Germinal center (tissue), 1 donor: ENCODE measurements at places on chromosomes 7 and 10.
A peak's percentile ranks its signal among the peaks of the same experiment; 100 is the strongest.

GRCh38 chr7:1679966-1680730 lies 10.1 kb downstream of the ELFN1 start:
- DNase-seq = no peak

GRCh38 chr10:91996266-91996665 lies 72.7 kb downstream of the BTAF1 start:
- DNase-seq = no peak

GRCh38 chr10:598415-599170 lies 90.9 kb downstream of the DIP2C start:
- no peak for DNase-seq

DNA sequence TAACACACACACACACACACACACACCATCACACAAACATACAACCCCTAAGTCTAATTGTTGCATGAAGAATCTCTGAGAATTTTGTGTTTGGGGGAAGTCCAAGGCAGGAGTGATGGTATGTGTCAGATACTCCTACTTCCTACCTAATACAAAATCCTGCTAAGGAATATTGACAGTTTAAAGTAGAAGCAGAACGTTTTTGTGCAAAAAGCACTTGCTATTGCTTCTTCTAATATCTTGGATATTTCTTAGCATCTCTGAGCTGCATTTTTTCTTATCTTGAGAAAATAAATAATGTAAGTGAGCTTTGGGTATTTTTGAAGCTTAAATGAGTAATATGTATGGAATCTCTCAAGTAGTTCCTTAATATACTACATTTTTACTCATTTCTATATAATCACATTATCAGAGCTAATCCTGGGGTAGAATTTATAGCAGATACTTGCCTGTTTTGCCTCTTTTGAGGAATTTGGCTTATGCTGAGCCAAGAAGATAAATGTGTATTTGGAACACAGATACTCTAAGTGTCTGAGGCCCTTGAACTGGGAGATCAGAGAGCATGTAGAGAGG lies 212.3 kb downstream of the DKK1 start:
- DNase-seq = no peak

GRCh38 chr7:22726345-22726906 lies 574 bp upstream of the IL6 start:
- DNase-seq = peak; percentile 79

DNA sequence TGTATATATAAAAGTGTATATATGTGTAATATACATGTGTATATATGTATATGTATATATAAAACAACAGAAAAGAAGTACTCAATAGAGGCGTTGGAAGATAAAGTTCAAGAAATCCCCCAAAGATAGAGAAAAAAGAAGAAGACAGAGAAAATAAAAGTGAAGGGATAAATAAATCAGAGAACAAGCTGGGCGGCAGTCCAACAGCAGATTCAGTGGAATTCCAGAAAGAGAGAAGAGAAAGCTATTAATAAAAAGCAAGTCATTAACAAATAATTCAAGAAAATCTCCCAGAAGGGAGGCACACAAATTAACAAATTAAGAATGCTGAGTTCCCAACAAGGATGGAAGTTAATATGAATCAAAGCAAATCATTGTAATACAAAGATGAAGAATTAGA lies 59.3 kb upstream of the RNF148 start:
- DNase-seq = no peak

DNA sequence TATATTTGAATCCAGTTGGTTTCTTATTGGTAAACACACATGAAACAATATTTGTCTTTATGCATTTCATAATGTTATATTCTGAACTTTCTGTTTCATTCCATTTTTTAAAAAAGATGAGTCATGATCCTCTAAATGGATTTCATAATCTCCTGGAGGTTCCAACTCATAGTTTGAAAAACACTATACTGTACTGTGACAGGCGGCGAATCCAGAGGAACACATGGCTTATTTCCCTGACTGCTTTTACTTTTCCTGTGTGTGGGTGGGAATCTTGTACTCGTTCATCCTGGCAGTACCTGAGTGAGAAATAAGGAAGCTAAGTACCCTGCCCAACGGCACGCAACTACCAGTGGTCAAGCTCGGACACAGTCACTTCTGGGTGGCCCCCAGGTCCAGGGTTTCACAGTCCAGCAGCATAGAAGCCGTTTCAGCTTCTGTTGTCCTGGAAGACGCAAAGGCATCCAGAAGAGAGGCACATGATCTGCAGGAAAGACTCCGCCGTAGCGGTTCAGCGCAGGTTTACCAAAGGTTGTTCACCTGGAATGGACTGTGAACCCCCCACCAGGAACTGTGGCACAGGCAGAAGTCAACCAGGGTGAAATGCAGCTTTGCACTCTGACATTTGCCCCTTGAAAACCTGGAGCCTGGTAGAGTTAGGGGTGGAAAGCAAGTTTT lies 117.7 kb downstream of the CCNY start:
- no peak for DNase-seq

DNA sequence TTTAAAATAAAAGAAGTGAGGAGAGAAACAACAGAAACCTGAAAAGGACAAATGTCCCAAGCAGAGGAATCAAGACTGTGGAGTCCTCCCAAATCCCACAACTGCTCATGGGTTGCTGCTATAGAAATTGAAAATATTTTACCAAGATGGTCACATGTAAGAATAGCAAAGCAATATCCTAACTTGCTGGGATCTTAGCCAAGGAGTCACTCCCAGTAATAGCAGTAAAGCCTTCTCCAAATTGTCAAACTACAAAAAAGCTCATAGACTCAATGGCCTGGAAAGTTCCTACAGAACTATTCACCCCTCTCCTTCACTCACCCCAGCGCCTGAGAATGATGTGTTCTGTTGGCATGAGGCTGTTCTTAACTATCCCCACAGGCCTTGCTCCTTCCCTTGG lies 186.5 kb downstream of the ELMO1 start:
- DNase-seq = no peak
